ENCODE measurements at places on chromosomes 16 and 17. TPM values are rescaled to one million over a fixed set of nuclear protein-coding genes. Genes with fewer than 3 reads are reported as not detected.

Gene PTX4
- 1.5 TPM for total RNA-seq

Gene LCAT
- total RNA-seq = 7.3 TPM

Gene MT1M
- 1.7 TPM for total RNA-seq

Gene SLC2A4
- total RNA-seq = 75.2 TPM

Gene KRT14
- total RNA-seq = 738 TPM

Gene PSMC3IP
- total RNA-seq = 3.0 TPM

Gene CDRT4
- total RNA-seq = not detected

Gene SLC35G6
- not detected for total RNA-seq

Gene HSD17B2
- total RNA-seq = 3.4 TPM

Gene USH1G
- 2.9 TPM for total RNA-seq

Gene ANKFN1
- 1.7 TPM for total RNA-seq

Gene SBK1
- 8.7 TPM for total RNA-seq

Gene HDAC5
- total RNA-seq = 127 TPM

Gene TMC7
- 2.4 TPM for total RNA-seq

Gene MAPT
- 14.1 TPM for total RNA-seq

Gene PPP1R1B
- 7.1 TPM for total RNA-seq

Gene TNFRSF17
- 0.51 TPM for total RNA-seq

Gene NOL11
- 51.2 TPM for total RNA-seq

Gene TMEM92
- total RNA-seq = not detected

Gene AXIN2
- total RNA-seq = 27.8 TPM

Gene SOST
- not detected for total RNA-seq

Gene MED13
- 86.2 TPM for total RNA-seq

Gene KRT36
- total RNA-seq = not detected

Gene OSGIN1
- 0.21 TPM for total RNA-seq

Gene UTS2R
- total RNA-seq = 5.8 TPM

Gene PRDM7
- not detected for total RNA-seq

Gene SLC52A1
- not detected for total RNA-seq

Gene ANKRD40
- total RNA-seq = 48.6 TPM

Gene KRT33B
- total RNA-seq = 0.21 TPM

Gene CLEC18B
- 0.41 TPM for total RNA-seq

Gene ACSM2A
- total RNA-seq = not detected

Gene KRTAP3-2
- total RNA-seq = not detected

Gene KIF19
- total RNA-seq = 2.5 TPM
